ENCODE measurements at places on chromosomes 11 and 22.
A peak's percentile ranks its signal among the peaks of the same experiment; 100 is the strongest.

DNA sequence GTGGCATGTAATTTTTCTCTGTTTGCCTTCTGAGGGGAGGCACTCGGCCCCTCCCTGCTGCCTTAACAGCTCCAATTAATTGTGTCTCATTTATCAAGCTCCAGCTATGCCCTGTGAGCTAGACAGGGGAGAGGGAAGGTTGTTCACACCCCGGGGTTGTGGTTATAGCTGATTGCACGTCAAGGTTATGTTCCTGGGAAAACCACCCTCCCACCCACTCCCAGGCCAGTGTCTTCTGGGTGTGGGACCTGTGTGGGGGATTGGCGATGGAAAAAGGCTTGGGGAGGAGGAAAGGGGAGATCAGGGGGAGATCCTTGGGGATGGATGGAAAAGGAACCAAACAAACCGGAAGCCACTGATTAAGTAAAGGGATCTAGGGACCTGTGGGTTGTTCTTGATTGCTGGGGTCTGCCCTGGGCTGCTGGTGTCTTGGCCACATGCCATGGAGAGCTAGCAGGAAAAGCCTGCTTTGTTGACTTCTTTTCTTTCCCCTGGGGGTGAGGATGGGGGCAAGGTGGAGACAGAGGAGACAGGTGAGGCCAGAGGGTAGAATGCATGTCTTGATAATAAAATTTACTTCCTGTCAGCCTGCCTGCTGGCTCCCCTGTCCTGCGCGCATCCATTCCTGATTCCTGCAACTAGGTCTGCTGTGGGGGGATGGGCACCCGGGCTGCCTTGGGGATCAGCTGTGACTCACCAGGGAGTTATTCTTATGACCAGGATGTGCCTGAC, 13.5 kb upstream of the SORL1-AS1 start:
- peak; percentile 30 for DNase-seq

GRCh38 chr11:65036931-65037330, 4.1 kb upstream of the SAC3D1 start:
- DNase-seq = no peak

DNA sequence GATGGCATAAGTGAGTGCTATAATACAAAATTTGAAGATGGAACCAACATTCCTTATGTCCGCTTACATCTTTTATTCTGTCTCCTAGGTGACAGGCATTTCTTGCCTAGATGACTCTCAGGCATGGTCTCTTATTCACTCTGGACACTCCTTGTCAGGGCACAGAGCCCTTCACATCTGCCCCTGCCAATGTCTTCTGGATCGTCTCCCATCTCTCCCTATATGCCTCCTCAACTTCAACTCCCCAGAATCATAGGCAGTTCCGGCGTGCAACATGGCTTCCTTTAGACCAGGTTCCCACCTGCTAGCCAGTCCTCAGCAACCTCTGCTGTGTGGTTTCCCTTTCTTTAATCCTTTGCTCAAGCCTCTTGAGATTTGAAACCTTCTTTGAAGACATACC, 300.9 kb downstream of the TENM4 start:
- no peak for DNase-seq

DNA sequence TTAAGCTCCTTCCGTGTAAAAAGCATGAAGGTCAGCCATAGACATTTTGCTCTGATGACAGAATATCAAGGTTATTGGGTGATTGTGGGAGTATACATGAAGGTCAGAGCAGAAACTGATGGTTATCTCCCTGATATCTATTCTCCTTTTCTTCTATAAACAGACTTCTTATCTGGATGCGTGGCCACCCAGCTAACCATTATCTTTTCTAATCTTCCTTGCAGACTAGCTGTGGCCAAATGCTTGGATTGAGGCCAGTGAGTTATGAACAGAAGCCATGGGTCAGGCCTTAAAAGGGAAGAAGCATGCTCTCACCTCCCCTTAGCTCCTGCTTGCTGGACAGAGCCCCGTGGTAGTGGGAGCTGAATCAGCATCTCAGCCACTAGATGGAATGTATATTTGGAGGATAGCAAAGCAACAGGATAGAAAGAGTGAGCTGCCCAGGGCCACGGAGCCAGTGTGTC, 31.3 kb upstream of the LRRC55 start:
- no peak for DNase-seq

DNA sequence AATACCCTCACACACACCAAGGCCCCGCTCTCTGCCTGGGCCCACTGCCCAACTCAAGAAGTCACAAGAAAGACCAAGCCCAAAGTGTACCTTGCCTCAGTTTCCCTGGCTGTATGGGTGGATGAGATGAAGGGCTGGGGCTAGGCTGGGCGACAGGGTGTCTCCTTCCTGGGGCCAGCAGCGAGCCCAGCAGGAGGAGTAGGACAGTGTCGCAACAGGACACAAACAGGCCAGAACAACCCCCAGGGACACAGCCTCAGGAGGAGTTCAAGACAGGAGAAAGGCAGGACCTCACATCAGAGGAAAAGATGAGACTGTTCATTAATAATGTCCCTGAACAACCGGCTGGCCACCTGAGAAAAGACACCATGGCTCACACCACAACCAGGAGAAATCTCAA, 13.3 kb downstream of the CSNK1E start:
- no peak for DNase-seq

DNA sequence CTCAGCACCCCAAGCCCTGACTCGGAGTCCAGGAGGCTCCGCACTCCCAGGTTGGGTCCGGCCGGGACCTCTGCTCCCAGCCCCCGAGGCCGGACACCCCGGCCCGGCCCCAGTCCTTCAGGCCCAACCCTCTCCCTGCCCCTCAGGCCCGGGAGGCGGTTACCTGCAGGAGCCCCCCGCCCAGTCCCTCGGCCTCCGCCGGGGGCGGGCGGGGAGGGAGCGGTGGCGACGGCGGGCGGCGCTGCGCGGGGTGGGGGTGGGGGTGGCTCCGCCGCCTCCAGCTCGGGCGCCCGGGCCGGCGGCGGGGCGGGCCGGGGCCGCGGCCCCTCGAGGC, 310 bp downstream of the TCF20 start:
- DNase-seq = no peak

DNA sequence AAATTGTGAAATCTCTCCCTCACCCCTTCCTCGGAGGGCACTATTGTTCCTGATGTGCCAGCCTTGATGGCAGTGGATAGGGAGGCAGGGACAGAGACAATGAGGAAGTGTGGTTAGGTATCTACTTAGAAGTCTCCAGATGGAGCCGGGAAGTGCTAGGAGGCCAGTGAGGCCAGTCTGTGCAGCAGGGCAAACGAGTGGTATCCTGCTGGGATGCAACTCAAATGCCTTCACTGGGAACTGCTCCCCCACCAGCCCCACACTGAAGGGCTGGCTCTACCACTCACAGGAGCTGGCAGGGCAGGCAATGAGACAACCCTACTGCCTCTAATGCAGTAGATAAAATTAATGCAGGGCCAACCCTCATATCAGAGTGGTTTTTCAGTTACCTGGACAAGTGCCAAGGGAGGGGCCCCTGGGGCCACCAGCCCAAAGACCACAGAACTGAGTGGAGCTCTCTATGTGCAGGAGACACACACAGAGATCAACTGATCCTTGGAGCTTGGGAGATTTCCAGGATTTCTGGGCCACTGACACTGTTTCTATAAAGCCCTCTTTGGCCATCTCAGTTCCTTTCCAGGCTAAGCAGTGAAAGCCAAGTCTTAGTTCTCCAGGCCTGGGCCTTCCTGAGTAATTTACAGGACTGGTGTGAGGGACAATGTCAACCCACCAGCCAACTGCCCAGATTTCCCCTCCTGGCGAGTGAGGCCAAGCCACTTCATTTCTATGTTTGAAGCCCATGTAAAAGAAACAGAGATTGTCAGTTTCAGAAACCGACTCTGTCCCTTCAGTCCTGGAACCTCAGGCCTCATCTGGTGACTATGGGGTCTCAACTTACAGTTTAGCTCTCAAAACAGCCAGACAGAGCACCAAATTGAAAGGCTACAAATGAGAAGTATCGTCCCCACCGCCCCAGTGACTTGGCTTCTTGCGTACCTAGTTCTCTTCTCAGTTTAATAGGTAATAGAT, 4.1 kb downstream of the MIF start:
- no peak for DNase-seq

DNA sequence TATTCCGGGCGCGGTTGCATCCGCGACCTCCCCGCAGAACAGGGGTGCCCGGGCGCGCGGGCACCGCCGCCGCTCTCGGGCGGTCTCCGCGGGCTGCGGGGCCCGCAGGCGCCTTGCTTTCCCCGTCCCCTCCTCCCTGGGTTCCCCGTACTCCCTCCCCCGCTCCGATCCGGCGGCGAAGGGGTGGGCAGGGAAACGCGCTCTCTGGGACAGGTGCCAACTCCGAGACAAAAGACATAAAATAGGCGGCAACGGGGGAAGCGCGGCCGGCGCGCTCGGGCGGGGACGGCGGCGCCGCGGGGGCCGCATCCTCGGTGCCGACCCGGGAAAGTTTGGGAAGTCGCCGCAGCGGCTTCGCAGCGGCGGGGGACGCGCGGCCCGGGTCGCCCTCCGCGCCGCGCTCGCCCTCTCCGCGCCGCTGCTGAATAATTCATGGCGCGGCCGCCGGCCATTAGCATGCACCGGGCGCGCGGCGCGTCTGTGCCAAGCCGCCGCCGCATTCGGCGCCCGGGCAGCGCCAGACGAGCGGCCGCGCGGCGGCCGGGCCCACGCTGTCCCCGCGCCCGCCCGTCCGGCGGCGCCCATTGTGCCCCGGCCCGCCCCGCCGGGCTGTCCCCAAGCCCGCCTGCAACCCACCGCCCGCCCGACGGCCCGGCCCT, 78.7 kb upstream of the PPARA start:
- DNase-seq = peak; percentile 27

DNA sequence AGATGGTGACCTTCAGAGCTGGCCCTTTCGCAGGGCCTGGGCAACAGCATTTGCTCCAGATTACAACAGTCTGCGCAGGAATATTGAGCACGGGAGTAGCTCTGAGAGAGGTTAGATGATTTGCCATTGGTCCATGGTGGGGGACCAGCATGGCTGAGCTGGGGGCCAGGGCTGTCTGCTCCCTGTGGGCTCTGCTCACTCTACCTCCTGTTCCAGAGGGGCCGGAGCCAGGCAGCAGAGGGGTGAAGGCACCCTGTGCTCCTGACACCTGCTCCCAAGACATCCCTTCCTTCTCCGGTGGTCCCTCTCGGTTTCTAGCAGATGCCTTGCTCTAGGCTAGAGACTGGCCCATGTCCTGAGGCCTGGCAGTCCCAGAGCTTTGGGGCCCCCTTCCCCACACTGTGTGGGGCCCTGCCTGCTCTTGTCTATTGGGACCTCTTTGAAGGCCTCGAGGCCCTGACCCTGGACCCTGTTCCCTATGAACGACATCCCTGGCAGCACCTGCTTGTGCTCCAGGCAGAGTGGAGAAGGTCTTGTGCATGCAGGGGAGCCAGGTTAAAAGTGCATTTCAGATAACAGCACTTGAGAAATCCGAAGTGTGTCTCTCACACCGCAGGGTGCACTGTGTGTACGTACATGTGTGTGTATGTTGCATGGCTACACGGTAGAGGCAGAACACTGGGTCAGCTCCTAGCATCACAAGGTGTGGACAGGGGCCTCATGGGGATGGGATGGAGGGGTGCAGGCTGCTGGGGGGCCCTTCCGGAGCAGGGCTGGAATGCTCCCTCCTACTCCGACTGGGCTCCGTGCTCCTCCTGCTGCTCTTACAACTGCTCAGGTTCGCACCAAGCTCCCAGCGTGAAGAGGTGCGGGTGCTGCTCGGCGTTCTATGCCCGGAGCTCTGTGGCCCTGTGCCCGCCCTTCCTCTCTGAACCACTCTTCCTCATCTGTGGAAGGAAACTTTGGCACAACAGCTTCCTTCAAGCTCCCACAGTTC, 123.3 kb upstream of the B3GAT1 start:
- DNase-seq = no peak

DNA sequence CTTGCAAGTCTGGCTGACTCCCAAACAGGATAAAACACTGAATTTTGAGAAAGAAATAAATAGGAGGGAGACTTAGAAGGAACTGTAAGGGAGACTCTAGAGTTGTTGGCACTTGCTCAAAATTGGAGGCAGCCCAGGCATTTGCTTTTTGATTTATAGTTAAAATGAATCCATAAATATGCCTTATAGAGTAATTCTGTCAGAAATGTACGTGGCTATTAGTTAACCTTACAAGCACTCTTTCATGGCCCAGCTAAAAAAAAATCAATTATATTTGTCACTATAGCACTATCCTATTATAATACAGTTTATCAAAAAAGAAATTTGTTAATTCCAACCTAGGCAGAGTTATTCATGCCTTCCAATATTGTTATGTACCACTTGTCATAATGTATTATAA, 1000.0 kb upstream of the CHORDC1 start:
- no peak for DNase-seq

DNA sequence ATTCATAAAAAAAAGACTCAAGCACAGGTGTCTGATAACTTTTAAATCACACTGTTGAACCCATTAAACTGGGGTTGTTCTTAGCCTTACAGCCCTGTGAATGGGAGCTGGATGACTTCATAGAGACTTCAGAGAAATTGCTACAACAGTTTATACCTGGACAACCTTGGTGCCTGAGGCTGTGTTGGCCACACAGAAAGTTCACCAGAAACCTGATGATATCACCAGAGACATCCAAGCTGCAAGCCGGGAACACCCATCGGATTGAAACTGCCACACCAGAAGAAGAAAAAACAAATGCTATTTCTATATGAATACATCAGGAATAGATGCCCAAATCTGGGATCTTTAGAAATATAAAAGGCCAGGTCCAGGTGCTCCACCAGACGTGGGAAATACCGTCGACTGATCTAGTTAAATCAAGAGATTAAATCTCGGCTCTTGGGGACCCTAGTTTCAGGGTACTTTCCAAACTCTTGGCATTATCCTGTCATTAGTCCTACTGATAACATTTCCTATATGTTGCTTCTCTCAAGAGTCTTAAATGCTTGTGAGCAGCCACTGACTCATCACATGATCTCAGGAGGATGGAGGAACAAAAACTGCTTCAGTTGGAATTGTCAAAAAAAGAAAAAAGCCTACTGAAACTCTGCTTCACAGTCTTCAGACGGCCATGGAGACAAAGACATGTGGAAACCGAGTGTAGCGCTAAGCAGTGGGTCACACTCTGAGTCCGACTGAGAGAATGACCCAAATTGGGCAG, 28.6 kb upstream of the APOL5 start:
- DNase-seq = no peak

DNA sequence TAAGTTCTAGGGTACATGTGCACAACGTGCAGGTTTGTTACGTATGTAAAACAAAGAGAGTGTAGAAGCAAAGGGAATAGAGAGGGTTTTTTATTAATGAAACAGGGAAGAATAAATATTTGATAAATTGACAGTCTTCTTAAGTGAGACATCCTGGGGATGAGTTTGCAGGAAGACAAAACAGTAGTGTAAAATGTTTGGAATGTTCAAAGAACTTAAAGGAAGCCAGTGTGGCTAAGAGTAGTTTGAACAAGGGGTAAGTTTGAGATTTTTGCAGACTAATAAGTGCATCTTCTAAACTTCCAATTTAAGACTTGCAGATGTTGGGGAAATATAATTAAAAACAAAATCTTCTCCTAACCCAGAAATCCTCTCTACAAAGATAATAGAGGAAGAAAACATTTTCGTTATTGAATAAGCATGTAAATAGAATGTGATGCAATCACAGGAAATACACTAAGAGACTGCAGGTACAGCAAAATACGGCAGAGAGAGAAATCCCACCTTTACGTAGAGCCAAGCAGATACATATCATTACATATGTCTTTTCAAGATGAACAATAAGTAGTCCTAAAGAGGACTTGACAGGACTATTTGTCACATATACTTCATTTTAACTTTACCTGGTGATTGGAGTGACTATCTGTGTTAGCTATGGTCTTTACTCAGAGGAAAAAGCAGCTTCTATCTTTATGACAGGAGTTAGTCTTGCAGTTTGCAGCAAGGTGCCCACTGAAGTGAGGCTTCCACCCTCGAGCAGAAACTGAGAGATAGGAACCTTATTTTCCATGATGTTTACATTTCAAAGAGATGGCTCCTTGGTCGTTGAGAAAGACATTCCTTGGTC, 402.1 kb downstream of the CNTN5 start:
- no peak for DNase-seq

- no peak for DNase-seq
These were observed 42.7 kb downstream of the BCR start for GRCh38 chr22:23222793-23223568.

Measured in stimulated activated CD4-positive, alpha-beta T cell treated with anti-CD3 and anti-CD28 coated beads, Interleukin-15, amount 100 ng/mL, for 48 hours (primary cell).